Stimulated activated CD4-positive, alpha-beta T cell treated with anti-CD3 and anti-CD28 coated beads, TNF-alpha, amount 100 ng/mL, for 4 hours (primary cell): ENCODE measurements at places on chromosomes 1 and 21.

- DNase-seq = no peak
Observed at GRCh38 chr1:183592733-183593132, 2.5 kb upstream of the NCF2 start.

DNA sequence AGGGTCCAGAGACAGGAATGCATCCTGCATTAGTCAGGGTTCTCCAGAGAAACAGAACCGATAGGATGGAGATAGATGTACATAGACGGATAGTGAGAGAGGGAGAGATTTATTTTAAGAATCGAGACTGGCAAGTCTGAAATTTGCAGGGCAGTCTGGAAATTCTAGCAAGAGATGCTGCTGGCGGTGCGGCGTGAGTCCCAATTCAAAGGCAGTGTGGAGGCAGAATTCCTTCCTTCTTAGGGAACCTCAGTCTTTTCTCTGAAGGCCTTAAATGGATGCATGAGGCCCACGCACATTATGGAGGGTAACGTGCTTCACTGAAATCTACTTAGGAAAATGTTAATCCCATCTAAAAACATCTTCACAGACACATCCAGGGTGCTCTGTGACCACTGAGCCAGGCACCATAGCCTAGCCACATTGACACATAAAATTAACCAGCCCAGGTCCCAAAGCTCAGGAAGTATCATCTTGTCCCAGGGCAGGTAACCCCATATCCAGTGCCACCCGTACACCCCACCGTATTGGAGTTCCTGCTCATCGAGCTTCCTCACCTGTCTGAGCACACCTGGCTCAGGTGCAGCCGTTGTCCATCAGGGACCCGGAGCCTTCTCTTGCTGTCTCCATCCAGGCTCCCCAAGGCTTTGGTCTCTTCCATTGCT is 9.7 kb upstream of the PKNOX1 start:
- no peak for DNase-seq

GRCh38 chr1:38053416-38054091 is 7.0 kb upstream of the POU3F1 start:
- DNase-seq = no peak

DNA sequence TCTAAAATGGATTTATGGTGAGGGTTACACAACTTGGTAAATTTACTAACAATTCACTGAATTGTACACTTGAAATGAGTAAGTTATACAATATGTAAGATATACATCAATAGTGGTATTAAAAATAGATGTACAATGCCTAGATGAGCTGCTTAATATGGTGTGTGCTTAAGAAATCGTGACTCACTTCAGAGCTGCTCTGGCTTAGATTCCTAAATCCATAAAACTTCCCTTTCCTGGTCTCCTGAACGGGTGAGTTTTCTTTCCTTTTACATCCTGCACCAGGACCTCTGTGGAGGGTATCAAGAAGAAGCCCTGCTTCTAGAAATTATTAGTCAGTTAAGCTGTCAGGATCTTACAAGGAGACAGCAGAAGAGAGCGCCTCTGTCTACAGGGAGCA is 30.4 kb downstream of the H3-3A start:
- DNase-seq = no peak

- no peak for DNase-seq
Observed at GRCh38 chr1:197663162-197663953, 111.9 kb downstream of the DENND1B start.

DNA sequence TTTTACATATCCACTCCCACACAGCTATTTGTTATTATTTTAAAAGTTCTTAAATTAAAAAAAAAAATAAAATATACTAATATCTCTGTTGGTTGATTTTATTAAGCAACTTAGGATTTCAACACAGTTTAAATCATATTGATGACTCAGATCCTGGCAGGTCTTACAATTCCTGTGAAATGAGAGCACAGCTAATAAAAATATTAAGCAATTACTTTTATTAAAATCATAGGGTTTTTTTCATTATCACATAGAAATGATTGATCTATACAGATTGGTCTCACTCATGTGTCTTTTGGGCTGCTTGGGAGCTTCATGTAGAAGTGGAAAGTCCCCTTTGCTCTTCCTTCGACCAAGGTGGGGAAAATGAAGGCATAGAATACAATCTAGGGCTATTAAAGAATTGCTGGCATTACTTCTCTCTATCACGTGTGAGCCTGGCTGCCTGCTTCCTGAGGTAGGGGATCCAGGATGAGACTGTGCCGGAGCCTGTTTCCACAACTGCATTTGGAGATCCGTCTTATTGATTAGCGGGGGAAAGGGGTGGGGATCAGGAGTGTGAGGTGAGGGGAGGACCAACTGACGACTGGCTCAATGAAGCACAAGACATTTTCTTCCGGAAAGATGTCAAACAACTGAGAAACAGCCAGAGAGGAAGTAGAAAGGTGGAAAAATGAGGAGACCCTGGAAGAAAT is 858.0 kb downstream of the USP25 start:
- no peak for DNase-seq

DNA sequence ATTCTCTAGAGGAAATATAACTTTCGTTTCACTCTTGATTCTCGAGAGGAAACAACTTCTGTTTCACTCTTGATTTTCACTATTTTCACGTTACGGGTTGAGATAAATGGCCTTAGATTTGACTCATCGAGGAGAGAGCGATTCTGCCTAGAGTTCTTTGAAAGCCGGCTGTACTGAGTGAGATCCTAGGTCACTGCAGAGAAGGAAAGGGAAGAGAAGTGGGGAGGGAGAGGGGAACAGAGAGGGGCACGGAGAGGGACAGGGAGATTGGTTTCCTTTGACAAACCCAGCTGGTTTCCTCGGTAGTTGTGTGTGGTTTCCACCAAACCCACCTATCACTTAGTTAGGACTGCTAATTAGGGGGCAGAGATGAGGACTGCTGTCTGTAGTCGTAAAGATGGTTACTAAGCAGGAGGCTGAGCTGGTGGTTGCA is 21.6 kb upstream of the GPR137B start:
- no peak for DNase-seq

- no peak for DNase-seq
Observed at GRCh38 chr1:116498789-116499628, 71.8 kb downstream of the CD58 start.

DNA sequence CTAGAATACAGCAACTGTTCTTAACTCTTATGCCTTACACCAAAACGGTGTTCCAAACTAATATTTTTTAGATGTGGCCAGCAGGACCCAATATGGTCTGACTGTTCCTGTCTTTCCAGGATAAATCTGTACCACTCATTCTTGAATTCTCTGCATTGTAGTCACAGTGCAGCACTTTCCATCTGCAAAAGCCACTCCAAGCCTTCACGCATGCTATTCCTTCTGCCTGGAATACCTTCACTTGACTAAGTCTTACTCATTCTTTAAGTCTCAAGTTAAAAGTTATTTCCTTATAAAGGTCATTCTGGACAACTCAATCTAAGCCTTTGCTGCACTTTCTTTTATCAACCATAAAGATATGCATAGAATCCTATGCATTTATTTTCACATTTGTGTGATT is 1194.5 kb downstream of the PLA2G4A start:
- DNase-seq = no peak

DNA sequence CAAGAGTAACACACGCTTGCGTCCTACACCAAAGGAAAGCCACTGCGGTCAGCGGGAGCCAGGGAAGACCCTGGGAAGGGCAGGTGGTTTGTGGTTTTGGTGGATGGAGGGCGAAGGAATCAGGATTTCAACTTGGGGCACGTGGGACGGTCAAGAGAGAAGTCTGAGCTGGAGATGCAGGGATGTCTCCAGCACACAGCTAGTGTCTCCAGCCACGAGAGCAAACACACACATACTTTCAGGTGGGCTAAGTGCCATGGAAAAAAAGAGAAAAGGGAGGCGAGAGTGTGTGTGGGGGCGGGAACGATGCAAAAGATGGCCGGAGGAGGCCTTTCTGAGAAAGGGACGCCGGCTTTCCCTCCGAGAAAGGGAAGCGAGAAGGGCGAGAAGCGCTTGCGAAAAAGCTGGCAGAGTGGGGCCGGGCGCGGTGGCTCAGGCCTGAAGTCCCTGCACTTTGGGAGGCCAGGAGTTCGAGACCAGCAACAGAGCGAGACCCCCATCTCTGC is 1.4 kb upstream of the SRRM1 start:
- no peak for DNase-seq

DNA sequence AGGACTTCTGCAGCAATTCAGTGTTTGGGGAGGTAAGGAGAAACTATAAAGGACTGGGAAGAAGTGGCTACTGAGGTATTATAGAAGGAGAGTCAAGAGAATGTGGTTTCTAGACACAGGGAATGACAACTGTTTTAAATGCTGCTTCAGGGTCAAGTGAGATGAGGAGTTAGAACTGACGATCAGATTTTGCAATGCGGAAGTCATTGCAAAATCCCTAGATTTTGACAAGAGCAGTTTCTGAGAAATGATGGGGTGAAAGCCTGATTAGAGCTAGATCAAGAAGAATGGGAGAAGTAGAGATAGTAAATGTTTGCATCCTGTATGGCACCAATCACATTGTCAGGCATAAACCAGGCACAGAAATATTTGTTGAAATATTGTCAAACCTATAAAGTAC is 4.7 kb upstream of the TSNAX start:
- no peak for DNase-seq

- DNase-seq = no peak
Observed at GRCh38 chr1:106879538-106879937, 176.9 kb upstream of the PRMT6 start.

- no peak for DNase-seq
Observed at GRCh38 chr1:81477710-81478109, 323.0 kb upstream of the ADGRL2 start.

- no peak for DNase-seq
Observed at GRCh38 chr1:53162621-53163020, 20.2 kb upstream of the SLC1A7 start.

DNA sequence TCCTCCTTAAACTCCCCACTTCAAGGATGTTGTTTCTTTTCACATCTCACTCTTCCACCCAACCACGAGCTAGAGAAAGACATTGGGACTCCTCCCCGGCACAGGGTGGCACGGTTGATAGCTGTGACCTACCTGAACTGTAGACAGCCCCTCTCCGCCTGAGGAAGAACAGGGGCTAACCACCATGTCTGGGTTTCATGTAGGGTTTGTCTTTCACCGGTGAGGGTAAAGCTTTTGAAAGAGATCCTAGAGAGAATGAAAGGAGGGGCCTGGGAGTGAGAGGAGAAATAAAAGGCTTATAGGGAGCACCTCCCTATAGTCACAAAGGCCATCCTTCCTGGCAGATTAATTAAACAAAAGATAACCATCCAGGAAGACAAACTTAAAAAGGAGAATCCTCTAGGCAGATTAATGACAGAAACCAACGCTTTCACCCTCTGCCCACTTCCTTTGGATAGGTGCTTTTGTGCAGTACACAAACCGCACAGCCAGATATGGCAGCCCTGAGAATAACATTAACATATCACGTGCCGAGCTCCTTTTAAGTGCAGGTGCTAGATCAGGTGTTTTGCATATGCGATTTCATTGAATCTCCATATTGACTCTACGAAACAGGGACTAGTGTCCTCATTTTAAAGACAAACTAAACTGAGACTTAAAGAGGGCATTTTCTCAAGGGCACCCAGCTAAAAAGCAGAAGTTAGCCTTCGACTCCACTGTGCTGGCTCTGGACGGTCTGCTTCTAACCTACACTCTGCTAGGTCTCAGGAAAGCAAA is 178.1 kb upstream of the RUNX1 start:
- DNase-seq = no peak
